ENCODE measurements at places on chromosomes 2 and 18.

- no peak for DNase-seq
These were observed 129.2 kb downstream of the MYCN start for GRCh38 chr2:16069663-16069932.

- no peak for DNase-seq
These were observed 101.9 kb upstream of the RAB12 start for GRCh38 chr18:8507361-8507760.

DNA sequence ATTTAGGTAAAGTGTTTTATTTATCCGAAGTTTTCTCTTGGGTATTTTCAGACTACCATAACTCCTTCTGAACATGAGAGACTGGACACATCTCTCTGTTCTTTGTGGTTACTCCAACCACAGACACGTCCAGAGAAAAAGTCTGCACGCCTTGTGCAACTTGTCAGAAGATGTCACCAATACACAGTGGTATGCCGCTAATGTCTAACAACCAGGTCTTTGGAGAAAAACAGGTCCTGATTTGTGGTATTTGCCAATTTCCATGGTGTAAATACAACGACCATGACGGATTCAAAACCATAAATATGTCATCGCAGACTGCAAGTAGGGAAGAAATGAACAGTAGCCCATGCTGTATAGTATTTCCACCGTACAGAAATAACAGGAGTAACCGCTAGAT is 620.6 kb upstream of the ID2 start:
- DNase-seq: no peak

DNA sequence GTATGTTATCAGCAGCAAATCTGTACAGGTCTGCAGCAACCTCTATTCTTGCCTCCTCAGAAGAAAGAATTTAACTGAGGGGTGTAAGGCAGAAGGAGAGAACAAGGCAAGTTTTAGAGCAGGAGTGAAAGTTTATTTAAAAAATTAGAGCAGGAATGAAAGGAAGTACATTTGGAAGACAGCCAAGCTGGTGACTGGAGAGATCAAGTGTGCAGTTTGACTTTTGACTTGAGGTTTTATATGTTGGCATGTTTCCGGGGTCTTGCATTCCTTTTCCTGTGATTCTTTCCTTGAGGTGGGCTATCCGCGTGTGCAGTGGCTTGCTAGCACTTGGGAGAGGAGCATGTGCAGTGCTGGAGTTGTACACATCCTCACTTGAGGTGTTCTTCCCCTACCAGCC is 16.5 kb upstream of the CERS6 start:
- DNase-seq: no peak

- no peak for DNase-seq
These were observed 142.9 kb upstream of the GYPC start for GRCh38 chr2:126513033-126513432.

GRCh38 chr18:47263150-47263429 is 11.6 kb upstream of the SKOR2 start:
- DNase-seq: no peak

GRCh38 chr2:231655894-231656293 is 52.4 kb upstream of the PTMA start:
- DNase-seq: no peak

DNA sequence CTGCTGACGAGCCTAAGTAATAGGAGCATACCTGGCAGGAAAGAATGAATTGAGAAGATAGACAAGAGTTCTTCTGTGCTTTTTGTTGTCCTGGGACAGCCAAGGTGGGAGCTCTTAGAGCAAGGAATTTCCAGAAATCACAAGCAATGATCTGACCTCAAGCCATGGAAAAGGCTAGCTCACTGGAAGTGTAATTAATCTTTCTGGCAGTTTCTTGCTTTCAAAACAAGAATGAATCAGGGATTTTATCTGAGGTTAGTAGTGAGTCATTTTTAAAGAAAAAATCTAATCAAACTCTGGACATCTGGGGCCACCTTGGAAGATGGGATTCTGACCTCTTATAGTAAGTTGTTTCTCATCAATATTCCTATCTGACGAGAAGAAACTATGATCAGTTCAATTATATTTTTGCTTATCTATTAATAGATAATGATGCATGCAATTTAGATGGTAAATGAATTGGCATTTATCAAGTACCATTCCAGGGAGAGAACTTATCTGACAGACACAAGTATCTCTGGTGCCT is 98.0 kb downstream of the ADCYAP1 start:
- DNase-seq: no peak

- no peak for DNase-seq
These were observed 14.4 kb upstream of the VRK2 start for GRCh38 chr2:58032016-58032763.

GRCh38 chr2:74702001-74702715 is 48.1 kb downstream of the SEMA4F start:
- no peak for DNase-seq

DNA sequence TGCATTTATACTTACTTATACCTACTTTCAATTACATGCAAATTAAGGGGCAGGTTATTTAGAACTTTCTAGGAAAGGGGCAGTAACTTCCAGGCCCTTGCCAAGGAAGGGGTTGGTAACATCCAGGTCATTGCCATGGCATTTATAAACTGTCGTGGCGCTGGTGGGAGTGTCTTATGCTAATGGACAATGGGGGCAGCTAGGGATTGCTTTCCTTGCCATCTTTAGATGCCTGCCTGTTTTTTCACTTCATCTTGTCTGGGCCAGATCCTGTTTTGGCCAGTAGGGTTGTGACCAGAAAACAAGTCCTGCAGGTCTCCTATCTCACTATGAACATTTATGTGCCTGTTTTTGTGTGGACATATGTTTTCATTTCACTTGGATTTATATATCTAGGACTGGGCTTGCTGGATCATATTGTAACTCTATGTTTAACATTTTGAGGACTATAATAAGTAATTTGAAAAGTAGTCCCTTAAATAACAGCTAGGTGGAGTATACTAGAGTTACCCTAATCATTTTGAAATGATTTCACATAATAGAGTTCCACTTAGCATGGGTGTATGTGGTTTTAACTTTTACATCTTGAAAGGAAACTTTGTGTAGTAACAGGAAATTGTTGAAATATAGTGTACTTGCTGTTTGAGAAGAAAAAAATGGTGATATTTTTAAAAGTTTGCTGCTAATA is 56.1 kb downstream of the LCLAT1 start:
- no peak for DNase-seq

DNA sequence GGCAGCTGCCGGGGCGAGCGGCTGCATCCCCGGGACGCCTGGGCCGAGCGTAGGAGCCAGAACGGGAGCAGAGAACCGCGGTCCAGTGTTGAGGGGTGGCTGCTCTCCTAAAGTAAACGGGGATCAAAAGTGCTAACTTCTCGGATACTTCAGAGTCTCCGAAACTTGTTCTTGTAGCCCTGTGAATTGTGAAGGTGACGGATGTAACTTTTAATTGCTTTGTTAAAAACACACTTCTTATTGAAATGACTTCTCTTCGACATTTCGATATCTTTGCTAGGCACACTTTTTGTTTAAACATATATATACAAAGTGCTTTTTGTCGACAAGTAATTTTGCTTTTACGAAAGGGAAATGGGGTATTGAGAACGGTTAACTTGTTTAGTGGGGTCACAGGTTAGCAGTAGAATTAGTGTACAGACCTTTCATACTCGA is 540 bp downstream of the ATP9B start:
- no peak for DNase-seq

DNA sequence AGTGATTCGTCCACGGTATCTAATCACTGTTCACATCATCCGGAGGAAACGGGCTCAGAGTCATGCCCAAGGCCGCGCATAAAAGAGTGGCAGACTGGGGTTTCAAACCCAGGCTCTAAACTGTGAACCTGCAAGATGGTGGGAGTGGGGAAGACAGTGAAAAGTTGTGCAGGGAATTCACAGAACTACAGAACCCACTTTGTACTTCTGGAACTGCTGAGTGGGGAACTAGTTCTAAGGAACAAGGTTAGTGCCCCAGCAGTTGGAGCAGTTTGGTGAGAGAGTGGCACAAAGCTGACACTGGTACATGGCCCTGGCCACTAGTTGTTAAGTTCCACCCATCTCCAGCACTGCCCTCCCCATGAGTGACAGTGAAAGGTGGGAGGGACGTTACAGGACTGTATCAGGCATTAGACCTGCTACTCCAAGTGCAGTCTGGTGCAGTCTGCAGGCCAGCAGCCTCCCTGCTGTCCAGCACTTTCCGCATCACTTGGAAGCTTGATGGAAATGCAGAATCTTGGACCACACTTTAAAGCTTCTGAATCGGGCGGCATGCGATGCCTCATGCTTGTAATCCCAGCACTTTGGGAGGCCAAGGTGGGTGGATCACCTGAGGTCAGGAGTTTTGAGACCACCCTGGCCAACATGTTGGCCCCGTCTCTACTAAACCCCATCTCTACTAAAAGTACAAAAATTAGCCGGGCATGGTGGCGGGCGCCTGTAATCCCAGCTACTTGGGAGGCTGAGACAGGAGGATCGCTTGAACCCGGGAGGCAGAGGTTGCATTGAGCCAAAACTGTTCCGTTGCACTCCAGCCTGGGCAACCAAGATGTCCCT is 47.3 kb downstream of the C2orf42 start:
- DNase-seq: peak; percentile 59

DNA sequence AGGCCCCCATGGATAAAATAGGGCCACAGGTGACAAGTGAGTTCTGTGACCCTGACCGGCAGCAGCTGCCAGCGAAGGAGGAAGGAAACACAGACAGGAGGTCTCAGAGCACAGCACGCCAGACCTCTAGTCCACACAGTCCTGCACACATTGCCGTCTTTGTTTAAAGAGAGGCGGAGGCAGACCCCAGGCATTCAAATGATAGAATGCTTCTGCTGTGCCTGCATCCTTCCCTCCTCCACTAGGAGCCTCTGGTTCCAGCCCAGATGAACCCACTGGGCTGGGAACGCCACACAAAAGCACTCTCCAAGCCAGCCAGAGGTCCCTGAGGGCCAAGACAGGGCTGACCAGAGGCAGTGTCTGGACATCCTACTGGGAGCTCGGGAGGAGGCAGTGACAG is 118.7 kb downstream of the KLHL29 start:
- no peak for DNase-seq

GRCh38 chr2:7030810-7031209 is 113.6 kb downstream of the RNF144A start:
- no peak for DNase-seq

DNA sequence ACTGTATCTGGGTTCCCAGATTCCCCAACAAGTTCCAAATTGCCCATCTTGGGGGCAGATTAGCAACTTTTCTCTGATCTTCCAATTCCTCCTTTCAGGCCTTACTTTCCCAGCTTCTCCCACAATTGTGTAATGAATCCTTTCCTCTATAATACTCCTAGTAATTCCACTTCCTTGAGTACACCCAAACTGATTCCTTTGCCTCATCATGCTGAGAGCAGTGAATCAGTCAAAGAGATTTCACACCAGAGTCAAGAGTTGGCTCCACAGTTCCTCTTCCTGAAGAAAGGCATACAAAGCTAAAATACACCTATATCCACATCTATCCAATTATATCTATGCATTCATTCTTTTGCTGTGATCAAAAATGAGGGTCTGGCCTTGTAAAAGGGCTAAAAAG is 28.6 kb upstream of the DAPL1 start:
- no peak for DNase-seq

- no peak for DNase-seq
These were observed 98.6 kb downstream of the CALCRL start for GRCh38 chr2:187349326-187349944.

DNA sequence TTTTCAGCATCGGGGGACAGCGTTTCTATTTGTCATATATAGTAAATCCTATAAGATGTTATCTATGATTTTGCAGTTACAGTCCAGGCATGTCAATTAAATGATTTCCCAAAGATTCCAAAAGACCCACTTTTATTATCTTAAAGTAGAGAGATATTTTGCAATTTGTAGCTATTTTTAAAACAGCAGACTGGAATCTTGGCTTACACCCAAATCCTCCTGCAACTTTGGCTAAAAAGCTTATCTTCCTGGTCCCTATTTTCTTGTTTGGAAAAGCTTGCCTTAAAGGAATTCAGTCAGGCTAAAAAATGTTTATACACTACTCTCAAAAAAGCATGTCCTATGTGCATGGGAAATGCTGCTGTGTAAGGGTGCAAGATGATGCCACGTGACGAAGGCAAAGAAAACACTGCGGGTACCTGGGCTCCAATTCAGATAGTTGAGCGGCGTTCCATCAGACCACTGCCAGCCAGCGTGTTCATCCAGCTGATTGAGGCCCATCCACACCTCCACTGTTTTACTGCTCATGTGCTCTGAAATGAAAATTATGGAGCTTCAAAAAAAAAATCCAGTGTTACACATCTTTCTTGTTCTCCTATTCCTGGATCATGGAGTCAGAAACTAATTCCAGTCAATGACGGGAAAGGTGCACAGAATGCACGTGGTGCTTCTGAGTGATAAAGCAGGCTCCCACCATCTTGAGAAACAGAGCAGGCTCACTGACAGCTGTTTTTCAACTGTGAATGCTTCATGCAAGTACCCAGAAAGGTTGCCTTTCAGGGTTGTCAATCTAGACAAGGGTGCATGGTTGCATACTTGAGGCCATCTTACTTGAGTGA is 33.8 kb downstream of the PLA2R1 start:
- no peak for DNase-seq

GRCh38 chr2:238703053-238703415 is 144.9 kb upstream of the TWIST2 start:
- DNase-seq: no peak

- DNase-seq: peak; percentile 61
These were observed 6.0 kb upstream of the ALPP start for GRCh38 chr2:232372231-232373208.

DNA sequence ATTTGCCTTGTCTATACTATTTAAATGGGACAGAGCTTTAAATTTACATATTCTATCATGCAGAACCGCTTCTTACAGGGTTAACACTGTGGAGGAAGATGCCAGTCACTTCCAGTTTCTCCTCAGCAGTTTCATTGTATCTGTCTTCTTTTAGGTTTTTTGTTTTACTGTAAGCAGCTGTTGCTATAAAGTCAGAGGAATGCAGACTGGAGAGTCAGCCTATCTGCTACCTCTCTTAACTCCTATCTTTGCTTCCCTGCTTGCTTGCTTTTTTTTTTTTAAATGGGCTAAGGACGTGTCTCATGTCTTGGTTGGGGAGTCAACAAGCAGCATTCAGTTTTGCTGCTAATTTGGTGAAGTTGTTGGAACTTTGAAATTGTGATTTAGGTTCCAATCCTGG is 8.9 kb downstream of the EPC2 start:
- DNase-seq: no peak

DNA sequence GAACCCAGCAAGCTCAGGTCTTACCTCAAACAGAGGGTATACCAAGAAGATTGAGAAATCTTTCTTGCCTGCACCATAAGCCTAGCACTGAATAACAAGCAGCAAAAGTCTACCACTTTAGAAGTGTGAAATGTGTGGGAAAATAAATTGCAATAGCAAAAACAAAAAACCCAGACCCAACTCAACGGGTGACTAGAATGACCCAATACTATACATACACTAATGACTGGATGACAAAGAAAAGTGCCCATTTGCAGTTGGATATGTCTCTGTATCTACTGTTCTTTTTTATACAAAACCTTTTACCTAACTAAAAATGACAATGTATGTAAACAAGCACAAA is 950.6 kb downstream of the TRIB2 start:
- DNase-seq: no peak

DNA sequence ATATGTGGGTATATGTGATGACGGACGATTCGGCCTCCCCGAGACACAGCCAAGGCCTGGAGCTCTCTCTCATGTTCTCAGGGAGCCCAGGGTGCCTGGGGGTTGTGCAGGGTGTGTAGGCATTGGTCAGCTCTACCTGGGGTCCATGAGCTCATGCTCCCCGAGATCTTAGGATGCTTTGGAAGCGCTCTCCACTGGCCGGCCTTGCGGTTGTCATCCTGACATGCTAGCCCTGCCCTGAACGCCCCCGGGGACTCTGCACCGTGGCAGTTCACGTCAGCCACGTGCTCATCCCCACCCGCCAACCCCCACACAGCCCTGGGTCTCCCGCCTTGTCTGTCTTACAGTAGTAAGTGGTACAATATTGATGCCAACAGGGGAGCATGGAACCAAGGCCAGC is 67.8 kb downstream of the RTP5 start:
- peak; percentile 12 for DNase-seq

Measured in 8988T (cell line).